CD4-positive, alpha-beta T cell treated with Interleukin-2 at 100 ng/mL for 4 hours (primary cell): ENCODE measurements at places on chromosomes 16 and 17.

DNA sequence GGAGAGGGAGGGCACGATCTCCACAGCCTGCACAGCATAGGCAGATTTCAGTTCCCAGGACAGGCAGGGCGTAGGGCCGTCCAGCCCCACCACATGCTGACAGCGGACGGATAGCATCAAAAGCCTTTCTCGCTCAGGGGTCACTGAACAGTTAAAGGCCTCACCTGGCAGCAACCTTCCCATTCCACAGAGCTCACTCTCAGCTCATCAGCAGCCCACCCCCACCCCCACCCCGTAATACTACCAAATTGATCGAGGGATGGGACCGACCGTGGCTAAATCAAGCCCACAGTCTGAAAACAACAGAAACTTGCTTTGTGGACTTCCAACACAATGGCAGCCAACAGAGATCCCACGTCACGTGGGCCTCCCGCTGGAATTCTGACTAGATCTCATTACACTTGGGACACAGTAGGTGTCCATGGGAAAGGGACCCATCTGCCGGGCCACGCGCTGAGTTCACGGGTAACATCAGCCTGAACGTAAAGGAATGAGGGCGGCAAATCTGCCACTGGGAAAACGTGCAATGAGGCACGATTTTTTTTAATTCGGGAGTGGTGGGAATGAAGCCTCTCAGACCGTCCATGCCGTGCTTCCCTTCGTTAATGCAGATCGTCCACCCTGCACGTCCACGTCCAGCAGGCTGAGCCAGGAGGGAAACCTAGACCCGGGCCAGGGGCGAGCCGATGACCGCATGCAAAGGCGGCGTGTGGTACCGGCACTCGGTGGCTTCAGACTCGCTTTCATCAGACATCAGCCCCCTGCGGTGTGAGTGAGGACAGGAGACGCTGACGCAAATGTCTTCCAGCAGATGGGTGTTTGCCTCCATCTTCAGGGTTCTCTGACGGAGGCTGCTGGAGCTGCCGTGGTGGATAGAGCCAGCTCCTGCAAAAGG is 92.1 kb downstream of the TBC1D16 start:
- DNase-seq: no peak

GRCh38 chr16:20868890-20869289 is 31.3 kb downstream of the DCUN1D3 start:
- no peak for DNase-seq

- no peak for DNase-seq
Measured at GRCh38 chr16:84411768-84412167, 43.4 kb downstream of the ATP2C2 start.

DNA sequence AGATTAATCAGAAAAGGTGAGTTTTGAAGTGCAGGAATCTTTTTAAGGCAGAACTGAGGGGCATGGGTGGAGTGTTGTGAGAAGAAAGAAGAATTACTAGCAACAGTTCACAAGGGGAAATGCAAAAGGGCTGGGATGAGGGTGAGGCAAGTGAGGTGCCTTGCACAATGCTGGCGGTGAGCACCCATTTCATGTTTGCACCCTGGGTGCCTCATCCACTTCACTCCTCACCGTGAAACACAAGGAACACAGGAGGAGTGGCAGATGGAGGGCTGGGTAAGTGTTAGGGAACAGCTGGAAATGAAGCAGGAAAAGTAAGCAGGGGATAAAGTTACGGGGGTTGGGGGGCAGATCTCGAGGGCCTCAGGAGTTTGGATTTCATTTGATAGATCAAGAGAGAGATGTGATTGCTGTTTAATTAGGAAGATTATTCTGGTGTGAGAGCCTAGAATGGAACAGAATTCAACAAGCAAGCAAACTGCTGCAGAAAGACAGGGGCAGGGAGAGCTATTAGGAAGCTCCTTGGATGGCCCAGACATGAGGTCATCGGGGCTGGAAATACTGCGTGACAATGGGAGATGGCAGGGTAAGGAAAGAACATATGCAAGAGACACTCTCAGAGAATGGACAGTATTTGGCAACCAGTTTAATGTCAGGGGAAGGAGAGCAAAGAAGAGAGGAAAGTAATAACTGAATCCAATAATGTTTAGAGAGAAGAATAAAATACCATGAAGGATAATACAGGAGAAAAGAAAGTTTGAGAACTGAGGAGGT is 8.3 kb upstream of the HEATR6 start:
- DNase-seq: no peak

- peak; percentile 48 for DNase-seq
Measured at GRCh38 chr16:28534542-28535373, 4.0 kb downstream of the NUPR1 start.

- peak; percentile 75 for DNase-seq
Measured at GRCh38 chr16:12067714-12068401, 91.3 kb downstream of the SNX29 start.

- no peak for DNase-seq
Measured at GRCh38 chr16:24668481-24669061, 60.9 kb upstream of the TNRC6A start.

- no peak for DNase-seq
Measured at GRCh38 chr16:75372236-75372856, 61.0 kb downstream of the CFDP1 start.

DNA sequence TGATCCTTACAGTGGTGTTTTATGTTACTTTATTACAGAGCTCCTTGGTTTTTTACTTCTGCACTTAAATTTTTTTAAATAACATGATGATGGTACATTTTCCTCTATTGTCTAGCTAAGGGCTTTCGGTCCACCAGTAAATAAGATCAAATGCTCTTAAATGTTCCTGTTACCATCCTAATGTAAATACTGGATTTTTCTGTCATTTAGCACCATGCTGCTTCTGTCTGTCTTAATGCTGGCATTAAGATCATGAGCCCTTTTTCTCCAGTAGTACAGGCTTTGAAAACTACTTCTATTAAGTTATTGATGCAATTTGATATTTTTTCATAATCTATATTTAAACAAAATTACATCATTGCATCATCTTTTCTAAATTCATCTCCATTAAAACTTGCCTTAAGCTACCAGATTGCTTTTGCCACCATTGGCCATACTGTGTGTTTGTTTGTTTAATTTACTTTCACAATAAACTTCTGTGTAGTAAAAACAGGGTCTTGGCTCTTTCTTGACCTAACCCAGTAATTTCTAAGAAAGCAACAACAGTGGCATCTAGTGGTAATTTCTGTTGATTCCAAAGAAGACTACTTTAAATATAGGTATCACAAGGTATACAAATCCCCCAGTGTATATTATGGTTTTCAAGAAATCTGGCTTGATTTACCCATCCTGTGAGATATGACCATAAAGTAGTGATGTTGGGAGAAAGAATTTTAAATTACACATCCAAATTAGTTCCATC is 9.0 kb upstream of the PHAF1 start:
- peak; percentile 46 for DNase-seq

GRCh38 chr17:75900691-75901533 is 3.8 kb downstream of the MRPL38 start:
- no peak for DNase-seq

DNA sequence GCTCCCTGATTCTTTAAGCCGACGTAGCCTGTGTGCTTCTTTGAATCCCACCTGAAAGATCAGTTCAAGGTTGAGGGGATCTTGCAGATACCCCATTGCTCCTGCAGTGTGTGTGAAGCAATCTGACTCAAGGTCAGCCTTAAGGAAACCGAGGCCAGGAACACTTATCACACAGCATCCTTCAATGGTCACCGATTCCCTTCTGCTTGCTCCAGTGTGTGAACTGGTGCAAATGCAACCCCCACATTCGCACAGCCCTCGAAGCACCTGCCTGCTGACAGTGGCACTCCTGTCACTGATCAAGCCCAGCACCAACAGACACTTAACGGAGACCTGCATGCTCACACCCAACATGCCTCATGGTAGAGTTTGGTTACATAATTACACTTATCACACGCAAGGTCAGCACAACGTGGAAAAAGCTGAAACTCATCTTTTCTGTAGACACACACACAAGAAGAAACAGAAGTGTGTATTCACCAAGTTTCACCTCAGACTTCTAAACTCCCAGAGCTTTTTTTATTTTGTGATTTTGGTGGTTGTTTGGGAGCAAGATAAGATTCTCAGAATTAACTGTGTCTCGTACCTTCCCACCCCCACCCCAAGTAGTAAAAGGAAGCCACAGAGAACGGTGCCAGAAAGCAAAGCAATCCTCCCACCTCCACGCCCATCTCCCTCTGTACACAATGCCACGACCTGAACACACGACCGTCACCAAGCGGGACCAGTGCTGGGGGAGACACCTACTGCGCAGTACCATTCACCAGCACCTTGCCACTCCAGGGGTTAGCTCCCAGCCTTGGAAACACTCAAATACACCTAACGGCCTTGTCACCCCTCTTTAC is 37.2 kb downstream of the LITAFD start:
- DNase-seq: peak; percentile 14

GRCh38 chr17:56815711-56816110 is 18.0 kb downstream of the C17orf67 start:
- no peak for DNase-seq

DNA sequence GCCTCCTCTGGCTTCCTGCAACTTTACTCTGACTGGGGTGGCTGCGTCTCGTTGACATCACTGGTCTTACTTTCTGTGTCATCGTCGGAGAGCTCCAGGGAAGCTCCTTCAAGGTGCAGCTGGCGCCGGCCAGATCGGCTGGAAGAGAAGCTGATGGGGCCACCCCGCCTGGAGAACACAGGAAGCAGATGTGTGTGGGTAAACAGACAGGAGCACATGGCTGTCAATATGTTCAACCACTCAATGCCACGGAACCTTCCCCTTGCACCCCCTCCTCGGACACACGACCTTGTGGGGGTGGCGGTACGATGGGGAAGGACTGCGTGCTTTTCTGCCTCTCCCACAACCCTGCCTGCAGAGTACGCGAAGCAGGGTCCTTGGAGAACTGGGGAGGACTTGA is 40.1 kb downstream of the NDEL1 start:
- no peak for DNase-seq

DNA sequence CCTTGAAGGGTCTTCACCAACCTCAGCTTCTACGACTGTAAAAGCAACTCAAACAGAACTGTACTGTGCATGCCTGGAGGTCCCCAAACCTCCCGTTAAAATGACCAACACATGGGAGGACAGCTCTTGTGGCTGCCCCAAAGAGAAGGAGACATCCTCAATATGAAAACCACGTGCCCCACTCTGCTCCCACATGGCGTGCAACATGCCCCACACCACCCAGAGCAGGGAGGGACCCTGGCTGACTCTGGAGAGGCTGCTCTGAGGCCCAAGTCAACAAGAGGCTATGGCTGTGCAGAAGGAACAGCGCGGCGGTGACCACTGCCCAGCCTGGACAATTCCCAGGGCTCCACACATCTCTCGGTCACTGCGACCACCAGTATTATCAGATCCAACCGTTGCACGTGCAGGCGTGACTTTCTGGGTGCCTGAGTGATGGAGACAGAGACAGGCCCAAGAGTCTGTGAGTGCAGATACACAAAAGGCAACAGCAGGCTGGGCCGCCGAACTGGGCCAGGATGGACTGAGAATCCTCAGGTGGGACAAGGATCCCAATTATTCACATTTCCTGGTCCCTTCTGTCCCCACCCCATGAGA is 1.4 kb downstream of the PLD6 start:
- DNase-seq: no peak

DNA sequence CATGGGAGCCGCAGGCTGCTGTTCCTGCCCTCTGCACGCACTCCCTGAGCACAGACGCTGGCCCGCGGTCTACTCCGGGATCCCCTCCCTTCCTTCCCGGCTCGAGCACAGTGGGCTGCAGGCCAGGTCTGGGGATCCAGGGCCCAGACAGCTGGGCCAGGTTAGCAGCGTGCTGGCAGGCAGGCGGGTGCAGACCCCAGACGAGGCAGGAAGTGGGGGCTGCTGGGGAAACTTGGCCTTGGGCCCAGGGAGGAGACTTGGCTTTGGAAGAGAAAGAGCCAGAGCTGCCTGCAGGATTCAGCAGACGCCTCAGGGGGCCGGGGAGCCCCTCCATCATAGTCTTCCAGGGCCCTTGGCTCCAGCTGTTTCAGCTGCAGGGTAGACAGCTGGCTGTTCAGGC is 30.2 kb upstream of the ABCC3 start:
- no peak for DNase-seq

- no peak for DNase-seq
Measured at GRCh38 chr17:69809331-69809730, 265.7 kb upstream of the KCNJ16 start.

DNA sequence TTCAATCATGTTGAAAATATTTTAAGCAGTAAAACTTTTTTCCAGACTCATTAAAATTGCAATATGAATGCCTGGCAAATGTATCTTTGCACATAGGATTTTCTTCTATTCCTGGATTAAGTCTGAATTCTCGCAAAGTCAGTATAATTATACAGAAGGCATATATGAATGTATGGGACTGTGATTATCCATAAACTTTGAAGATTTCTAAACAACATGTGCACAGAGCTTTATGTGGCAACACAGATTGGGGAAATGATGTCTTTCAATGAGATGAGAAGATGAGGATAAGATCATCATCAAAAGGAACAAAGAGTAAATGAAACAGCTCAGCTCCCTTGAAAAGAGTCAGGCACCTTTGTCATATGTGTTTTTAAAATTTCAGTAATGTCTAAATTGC is 635.3 kb downstream of the CDH11 start:
- DNase-seq: no peak

DNA sequence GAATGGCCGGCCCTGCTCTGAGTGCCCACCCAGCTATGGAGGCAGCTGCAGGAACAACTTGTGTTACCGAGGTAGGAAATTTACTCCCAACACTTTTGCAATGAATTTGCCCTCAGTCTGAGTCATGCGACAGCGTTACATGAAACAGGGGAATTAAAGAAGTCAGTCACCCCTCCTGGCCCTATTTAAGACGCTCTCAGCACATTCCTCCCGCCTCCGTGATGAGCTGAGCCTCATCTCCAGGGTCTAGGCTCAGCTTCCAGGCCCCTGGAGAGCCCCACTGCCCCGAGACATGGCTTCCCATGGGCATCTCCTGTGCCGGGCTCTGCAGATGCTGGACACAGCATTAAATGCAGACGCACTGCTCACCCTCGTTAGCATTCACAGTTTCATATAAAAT is 35.0 kb downstream of the CRISPLD2 start:
- DNase-seq: no peak

DNA sequence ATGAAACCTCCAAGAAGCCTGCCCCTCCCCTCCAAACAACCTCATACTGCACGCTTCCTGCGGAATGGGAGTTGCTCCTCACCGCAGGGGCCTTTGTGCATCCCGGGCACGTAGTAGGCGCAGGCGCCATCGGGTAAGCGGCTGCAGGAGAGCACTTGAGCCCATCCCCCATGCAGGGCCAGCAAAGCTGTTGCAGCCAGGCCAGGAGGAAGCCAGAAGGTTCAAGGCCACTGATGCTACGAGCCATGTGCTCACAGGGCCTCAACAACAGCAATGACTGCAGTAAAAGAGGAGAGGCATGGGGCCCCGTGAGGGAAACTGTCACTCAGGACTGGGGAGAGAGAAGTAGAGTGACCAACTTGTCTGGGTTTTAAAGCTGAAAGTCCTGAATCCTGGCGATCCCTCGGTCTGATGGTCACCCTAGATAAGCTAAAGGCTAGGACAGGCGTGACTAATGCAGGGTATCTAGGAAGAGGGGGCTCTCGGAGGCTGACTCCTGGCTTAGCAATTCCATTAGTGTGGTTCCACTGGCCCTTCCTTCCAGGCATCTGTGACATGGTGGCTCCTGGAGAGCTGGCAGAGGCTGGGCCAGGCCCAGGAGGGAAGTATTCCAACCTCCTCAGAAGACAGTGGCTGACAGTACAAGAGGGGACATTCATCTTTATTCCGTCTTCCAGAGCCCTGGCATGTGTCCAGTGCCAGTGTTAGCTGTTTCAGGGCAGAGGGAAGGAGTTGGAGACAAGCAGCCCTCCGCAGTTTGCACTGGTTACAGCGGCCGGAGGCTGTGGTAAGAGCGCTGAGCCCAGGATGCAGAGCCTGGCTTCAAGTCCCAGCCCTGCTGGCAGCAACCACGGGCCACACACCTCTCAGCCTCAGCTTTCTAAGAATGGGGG is 20.8 kb downstream of the GOSR2 start:
- DNase-seq: no peak

GRCh38 chr16:12321311-12321842 is 344.8 kb downstream of the SNX29 start:
- DNase-seq: no peak
